NCI-H1436 treated with DMSO at 0.1 percent for 48 hours (cell line): ENCODE measurements at places on chromosomes 2 and 18.
A peak's percentile ranks its signal among the peaks of the same experiment; 100 is the strongest.

DNA sequence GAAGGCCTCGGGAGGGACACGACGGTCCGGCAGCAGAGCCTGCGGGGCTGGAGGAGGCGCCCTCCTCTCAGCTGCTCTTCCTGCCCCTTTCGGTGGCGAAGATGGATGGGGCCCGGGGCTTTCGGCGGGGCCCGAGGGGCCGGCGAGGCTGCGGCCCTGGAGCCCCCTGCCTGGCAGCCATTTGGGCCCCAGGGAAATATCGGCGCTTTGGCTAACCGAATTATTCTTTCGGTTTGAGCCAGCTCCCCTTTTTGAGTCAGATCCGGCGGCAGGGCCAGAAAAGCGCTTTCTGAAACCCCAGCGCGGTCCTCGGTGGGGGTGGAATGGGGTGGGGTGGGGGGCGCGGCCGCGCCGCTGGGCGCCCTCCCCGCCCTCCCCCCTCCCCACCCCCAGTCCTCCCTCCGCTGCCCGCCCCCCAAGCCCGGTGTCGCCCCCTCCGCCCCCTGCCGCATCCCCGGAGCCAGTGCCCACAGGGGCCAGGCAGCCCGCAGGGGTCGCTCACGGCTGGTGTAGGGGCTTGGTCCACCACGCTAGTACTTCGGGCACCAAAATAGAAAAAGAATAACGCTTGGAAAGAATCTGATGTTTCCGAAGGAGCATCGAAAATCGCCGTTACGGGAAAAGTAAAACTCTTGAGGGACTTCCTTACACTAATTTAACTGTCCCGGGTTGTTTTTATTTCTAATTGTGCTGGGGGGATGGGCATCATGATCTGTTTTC is 9.1 kb upstream of the ARID5A start:
- no peak for DNase-seq

DNA sequence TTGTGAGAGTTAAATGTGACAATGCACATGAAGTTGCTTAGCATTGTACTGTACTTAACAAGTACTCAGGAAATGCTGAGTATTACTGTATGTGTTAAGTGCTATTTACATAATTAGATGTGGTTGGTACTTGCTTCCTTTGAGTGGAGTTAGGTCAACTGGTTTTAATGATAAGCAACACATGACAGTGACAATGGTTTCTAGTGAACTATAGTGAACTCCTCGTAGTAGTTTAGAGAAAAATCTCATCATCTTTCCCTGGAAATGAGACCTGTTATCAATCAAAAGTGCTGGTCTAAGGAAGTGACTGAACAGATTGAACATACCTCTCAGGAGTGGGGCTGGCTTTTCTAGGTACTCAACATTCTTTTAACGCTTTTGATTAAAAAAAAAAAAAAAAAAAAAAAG is 29.2 kb upstream of the ZDBF2 start:
- DNase-seq = peak; percentile 19

DNA sequence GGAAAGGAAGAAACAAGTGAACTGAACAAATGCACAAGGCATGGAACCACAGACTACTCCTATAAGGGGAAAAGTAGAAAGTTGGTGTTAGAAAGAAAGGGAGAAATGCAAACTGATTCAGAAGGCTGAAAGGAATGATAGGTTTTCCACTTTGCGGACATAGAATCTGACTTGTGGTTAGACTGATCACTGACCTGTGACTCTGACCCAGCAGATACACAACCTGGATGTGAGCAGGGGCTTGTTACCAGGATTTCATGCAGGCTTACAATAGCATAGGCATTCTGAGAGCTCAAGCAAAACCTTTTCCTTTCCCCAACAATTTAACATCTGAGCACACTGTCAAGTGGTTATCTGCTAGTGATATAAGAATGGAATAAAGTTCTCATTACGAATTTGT is 237.0 kb upstream of the CDH20 start:
- DNase-seq = no peak

DNA sequence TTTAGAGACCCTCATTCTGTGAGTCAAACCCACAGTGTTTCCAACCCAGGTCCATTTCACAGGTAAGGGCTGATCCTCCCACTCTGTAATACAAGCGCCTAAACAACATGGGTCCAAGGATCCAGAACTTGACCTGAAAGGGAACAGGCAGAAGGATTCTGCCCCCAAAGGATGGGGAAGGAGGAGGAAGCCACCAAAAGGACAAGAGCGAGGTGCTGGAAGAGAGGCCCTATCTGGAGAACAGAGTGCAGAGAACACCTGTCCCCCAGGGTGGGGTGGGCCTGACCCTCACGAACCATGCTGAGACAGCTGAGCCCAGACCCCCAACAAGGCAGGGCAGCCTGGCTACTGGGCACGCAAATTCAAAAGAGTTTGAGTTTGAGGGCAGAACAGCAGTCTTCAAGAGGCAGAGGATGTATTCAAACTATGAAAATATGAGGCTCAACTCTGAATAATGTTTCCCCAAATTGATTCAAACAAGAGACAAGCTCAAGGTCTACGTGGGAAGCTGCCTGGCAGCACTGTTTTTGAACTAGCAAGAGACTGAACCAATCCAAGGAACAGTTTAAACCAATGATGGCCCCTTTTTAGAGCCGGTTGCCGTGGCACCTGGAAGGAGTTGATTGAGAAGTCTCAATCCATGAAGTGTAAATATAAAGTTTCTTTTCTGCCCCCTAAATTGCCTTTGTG is 212.7 kb downstream of the ALPK2 start:
- no peak for DNase-seq

DNA sequence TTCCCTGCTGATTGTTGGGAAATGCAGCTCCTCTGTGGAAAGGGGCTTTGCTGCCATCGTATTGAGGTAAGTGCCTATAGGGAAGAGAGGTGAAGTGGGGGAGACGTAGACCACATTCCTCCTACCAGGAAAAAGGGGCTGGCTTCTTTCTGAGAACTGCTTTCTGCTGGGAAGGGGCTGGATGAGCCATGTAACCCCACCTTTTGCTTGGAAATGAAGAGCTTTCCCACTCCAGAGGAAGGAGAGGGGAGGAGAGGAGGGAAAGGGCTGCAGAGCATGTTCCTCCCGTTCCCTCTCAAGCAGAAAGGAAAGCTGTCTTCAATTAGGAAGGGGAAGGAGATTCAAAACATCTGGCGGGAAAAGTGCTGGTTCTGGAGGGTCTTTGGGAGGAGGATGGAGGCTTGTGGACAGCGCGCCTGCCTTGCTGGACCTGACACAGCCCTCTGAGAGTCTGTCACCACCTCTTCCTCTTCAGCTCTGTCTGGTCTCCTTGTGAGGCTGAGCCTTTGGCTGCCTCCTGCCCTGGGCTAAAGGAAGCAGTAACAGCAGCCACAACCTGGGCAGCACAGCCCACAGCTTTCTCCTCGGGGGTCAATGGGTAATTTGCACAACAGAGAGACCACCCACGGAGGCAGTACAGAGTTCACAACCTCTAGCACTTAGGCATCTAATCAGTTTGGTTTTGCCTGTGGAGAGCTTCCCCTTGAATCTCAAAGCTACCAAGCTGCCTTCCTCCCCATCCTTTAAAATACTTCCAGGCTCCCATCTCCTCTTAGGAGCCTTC is 410.0 kb upstream of the TNP1 start:
- no peak for DNase-seq

- DNase-seq = no peak
Observed at GRCh38 chr2:86371527-86371926, 34.1 kb upstream of the REEP1 start.

GRCh38 chr2:224309176-224309575 is 92.7 kb downstream of the FAM124B start:
- DNase-seq = no peak

- DNase-seq = no peak
Observed at GRCh38 chr2:180523621-180524340, 456.6 kb upstream of the UBE2E3 start.

DNA sequence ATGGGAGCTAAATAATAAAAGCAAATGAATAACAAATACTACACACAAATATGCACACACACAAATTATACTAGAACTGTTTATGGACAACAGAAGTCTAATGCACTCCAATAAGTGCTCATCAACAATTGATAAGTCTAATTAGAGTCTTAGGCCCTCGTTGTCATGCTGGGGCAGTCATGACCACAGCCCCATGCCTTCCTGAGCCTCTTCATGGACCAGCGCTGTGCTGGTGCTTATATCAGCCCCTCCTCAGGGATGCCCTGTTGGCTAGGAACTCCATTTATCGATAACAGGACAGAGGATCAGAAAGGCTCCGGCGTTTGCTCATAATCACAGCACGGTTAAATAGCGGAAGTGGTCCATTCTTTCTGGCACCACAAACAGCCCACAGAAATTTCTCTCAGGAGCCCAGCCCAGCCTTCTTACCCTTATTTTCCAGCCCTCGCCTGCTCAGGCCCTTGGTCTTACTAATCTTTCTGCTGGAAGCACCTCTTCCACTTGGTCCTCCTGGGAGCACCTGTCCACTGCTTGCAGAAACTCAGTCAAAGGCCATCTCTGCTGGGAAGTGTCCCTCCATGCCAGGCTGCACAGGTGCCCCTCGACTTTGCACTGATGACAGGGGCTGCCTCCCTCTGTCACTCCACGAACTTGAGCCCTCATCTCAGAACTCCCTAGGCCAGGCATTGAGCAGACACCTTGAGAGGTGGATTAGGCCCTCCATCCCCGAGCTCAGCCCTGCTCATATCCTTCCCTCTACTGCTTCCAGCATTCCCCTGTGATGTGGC is 500.2 kb upstream of the HS6ST1 start:
- DNase-seq = no peak

DNA sequence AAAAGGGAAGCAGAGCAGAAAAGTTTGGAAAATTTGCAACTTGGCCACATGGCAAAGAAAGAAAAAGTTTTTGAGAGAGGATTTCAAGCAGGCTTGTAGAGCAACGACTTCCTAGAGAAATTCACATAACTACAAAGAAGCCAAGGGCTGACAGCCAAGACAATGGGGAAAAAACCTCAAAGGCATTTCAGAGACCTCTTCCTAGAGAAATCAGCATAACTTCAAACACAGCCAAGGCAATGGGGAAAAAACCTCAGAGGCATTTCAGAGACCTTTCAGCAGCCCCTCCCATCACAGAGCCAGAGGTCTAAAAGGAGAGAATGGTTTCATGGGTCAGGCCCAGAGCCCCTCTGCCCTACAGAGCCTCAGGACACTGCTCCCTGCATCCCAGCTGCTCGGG is 7.2 kb downstream of the ADI1 start:
- DNase-seq = no peak

GRCh38 chr18:33749834-33750233 is 171.8 kb downstream of the ASXL3 start:
- DNase-seq = no peak

- no peak for DNase-seq
Observed at GRCh38 chr2:232900811-232901735, 31.0 kb downstream of the SNORC start.

GRCh38 chr18:484749-485464 is 15.6 kb downstream of the COLEC12 start:
- DNase-seq = no peak

DNA sequence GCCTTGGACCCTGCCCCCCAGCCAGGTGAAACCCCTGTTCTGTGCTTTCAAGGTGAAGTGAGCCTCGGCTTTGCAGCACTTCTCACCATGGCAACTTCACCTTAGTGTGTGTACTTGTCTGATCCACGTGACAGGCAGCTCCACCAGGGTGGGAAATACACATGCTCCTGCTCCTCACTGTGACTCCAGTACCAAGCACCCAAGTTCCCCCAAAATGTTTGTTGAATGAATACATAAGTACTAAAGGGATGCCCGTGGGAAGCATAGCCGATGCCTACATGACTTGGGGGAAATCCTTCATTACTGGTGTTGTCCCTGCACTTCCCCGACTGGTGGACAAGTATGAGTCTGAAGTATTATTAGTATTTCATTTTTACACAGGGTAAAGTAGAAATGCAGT is 41.8 kb upstream of the GBX2 start:
- DNase-seq = no peak

DNA sequence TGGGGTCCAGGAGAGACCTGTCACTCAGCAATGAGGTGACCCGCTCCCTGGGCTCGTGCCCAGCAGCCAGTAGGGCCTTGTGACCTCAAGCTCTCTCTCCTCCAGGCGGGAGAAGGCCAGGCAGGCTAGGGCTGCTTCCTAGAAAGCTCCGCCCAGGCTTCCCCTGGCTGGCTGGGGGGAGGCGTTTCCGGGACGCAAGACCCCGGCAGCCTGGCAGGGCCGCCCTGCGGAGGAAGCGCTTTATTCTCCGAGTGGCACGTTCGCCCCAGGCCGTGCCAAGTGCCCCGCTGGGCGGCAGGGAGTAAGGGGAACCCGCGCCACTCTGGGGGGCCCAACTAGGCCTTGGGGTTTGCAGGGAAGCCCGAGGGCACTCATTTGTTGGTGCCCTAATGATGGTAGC is 21.2 kb upstream of the EPAS1 start:
- DNase-seq = no peak

DNA sequence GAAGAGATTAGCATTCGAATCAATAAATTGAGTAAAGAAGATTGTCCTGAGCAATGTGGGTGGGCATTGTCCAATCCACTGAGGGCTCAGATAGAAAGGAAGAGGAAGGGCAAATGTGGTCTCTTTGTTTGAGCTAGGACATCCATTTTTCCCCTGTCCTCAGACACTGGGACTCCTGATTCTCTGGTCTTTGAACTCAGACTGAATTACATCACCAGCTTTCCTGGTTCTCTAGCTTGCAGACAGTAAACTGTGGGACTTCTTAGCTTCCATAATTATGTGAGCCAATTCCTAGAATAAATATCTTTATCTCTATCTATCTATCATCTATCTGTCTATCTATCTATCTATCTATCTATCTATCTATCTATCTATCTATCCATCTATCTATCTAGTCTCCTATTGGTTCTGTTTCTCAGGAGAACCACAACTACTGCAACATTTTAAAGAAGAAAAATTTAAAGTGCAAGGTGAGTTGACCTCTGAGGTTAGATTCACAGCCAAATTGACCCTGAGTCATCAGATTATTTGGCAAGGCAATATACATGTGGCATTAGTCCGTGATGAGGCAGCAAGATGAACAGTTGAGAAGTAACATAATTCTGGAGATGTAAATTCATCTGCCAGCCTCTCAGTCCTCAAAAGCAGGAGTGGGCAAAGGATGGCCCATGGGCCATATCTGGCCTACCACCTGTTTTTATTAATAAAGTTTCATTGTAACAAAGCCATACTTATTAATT is 191.4 kb downstream of the PDE11A start:
- DNase-seq = no peak

GRCh38 chr2:61396005-61396404 is 74.9 kb downstream of the USP34 start:
- no peak for DNase-seq

DNA sequence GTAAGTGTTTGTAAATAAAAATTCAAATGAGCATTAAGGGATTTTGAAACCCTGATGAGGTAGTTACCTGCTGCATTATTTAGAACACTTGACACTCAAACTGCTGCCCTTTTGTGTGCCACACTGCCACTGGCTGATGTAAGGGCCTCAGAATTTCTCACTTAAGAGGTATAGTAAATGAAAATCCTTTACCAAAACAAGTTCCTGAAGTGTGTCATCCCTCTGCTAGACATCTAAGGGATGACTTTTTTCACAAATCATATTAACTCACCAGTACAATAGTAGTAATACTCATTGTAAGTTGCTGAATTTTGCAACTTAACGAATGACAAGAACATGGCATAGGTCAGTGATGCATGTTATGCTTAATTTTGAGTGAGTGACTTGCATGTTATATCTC is 274.9 kb upstream of the UBE2E3 start:
- DNase-seq = no peak
